Fibroblast of upper back skin (primary cell): ENCODE measurements at places on chromosomes 2 and 18.

DNA sequence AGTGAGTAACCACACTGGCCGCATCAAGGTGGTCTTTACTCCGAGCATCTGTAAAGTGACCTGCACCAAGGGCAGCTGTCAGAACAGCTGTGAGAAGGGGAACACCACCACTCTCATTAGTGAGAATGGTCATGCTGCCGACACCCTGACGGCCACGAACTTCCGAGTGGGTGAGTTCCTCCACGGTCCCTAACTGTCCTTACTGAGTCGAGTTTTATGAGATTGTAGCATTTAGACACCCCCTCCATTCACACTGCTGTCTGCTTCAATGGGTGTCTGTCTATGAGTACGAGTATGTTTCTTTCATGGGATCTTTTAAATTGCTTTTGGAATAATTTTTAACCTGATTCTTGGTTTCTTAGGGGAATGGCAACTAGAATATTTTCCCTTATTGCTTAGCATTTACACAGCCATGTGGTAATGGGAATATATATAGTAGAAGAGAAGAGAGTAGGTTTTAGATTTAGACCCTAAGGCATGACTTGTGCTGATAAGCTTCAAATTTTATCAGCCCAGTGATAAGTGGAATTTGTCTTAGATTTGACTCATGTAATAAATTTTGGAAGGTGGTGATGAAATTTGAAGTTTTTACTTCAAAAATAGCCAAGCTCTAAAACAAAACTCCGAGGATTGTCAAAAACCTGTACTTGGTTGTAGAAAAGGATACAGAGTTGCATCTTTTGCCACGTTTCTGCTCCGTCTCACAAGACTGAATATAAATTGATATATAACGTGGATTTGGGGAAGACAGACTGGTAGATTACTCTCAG, 188.2 kb downstream of the LTBP1 start:
- no peak for DNase-seq

DNA sequence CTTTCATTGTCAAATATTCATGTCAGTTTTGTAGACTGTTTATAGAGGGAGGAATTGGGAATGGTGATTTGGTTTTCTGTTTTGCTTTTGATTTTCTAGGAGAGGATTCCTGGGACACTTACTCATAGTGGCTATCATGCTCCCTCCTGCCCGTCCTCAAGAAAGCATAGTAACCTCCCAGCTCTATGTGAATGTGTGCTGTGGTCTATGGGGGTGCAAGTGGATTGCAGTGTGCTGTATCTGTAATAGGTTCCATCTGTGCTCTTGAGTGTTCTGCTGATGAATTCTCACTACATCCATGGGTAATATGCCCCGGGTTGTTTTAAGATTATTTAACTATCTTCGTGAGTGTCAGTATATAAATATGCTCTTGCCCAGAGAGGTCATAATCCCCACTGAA, 811.3 kb downstream of the CNTNAP5 start:
- DNase-seq = peak; percentile 83

DNA sequence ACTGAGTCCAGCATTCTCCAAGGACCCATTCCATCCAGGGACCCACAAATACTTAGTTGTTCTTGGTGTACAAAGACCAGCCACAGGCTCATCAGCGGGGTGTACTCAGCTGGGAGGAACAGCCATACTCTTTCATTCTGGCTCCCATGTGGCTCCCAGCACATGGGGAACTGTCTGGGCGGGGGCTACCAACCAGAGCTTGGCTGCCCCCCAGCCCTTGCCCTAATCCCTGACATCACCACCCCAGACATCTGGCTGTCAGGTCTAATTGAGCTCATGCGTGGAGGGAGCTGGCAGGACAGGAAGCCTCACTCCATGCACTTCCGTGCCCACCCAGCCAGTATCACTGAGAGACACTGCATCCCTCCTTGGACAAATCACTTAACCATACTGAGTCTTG, 283.6 kb downstream of the DYSF start:
- DNase-seq = no peak

GRCh38 chr2:767440-767839, 90.2 kb upstream of the TMEM18 start:
- DNase-seq = no peak

DNA sequence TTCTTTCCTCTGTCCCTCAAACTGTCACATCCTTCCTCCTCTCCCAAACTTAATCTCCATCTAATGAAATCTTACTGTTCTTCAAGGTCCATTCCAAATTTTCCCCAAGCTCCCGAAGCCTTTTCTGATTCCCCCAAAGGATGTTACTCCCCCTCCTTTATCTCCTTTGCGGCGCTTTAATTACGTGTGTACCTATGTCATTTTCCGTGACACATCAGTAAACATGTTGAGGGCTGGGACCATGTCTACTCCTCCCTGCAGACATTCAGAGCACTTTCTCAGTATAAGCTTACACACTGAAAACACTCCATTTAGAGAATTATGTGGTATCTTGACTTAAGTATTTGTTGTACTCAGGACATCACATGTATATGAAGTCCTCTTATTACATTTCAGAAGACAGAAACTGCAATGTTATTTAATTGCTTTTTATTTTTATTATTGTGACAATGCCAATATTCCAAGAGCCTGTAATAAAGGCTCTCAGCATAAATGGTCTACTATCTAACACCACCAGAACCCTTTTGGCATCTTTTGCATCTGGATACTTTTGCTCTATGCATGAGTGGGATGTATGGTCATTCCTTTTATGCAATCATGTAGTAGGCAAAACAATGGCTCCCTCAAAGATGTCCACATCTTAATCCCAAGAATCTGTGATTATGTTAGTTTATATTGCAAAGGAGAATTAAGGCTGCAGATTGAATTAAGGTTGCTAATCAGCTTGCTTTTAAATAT, 1.8 kb downstream of the NMI start:
- no peak for DNase-seq

DNA sequence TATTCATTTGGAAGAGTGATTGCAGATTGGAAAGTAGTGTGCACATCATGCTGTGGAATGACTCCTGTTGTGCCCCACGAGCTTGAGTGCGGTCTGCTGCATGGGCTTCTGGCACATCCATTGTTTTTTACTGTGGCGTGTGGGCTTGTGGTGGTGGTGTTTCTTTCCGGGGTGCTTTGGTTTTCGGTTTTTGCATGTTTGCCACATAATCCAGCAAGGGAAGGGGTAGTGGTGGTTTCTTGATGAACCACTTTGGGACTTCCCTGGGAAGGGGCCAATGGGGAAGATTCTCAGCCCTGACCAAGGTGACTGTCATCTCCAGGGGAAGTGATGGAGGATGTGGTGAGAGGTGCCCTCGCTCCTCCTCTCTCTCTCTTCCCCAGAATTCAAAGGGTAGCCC, 57.0 kb downstream of the COA5 start:
- no peak for DNase-seq

DNA sequence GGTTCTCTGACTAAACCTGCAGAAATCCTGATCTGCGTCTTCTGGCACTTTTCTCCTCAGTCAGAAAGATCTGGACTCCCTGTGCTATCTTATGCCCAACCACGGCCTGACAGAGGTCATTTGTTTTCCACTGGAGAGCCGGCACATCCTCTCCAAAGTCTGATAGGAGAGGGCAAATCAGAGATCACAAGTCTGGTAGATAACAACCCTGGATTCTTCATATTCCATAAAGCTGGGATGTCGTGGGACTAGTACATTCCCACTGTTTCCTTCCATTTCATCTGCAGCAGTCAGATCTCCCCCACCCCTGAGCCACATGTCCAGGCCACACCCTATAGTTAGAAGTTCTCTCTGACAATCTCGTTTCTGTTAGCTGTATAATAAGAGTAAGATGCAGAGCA, 157.0 kb downstream of the MGAT5 start:
- no peak for DNase-seq

GRCh38 chr2:60569680-60570111, 16.2 kb upstream of the BCL11A start:
- no peak for DNase-seq

DNA sequence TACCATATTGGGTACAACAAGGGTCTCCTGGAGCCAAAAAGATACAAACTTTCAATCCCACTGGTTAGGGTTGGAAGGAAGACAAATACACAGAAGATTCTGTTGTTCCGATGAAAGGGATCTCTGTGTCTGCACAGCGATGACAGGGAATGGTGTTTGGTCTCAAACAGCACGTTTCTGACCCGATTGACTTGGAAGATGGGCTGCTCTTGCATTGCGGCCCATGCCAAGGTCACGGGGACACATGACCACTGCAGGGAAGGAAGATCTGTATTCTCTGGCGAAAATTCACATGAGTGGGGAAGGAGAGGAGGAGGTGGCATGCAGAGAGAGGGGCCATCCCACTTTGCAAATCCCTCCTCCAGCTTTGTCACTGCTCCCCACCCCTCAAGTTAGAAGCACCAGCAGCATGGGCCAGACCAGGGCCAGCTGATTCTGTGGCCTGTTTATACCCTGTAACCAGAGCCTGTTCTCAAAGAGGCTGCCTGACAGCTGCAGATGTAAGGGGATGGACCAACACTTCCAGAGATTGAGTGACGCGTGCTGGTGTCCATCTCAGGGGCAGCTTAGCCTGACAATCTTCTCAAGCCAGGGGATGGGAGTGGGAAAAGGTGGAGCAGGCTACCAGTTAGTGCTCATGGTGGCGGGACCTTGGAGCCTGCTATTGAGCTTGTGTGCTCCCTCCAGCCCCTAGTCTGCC, 57.2 kb downstream of the TNP1 start:
- DNase-seq = no peak

- DNase-seq = no peak
These were observed 67.7 kb downstream of the TWIST2 start for GRCh38 chr2:238915596-238915995.

DNA sequence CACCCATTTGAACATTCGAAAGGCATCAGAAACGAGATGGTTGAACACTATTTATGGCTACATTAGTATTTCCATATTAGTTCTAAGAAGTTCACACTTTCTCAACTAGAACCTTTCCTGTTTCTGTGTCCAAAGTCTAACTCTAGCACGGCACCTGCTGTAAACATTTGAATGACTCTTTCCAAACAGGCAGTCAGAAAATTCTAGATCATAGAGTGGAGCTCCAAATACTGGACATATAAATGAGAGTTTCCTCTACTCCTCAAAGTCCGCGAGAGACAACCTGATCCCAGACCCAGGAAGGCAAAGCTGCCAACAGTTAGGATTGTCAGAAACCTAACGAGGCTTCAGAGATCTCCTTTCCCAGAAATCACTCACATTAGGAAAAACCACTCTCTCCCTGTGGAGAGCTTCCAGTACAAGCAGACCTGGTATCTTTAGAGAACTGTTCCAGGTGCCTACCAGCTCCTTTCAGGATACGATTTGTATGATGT, 10.6 kb downstream of the RND3 start:
- no peak for DNase-seq

- DNase-seq = peak; percentile 26
These were observed 175.1 kb upstream of the PIEZO2 start for GRCh38 chr18:11324510-11324909.

DNA sequence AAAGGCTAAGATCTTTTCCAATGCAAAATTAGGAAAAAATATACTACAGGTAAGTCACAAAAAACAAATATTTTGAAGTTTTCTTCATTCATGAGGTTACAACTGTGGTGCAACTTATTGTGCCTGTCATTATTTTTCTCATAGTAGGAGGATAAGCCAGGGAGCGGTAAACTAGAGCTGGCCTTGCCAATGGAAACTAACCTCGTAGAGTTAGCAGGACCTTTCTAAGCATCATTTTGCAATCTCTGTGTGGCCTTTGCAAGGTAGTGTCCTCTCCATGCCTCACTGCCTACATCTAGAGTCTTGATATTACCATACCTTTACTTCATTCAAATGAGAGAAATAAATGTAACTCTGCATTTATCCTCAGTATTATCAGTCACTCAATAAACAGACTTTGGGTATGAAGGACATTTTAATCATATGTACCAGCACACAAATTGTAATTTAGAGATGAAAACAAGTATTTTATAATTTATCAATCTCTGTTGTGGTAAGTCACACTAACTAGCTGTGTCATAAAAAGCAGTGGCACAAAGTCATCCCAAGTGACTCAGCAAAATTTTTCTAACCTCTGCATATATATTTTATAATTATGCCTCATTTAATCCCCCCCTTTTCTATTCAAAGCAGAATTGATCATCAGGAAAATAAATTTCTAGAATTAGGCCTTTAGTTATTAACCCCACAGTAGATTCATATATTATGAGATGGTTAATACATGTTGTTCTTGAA, 47.0 kb downstream of the LANCL1 start:
- DNase-seq = no peak
